Germinal center (tissue), 1 donor: ENCODE measurements at places on chromosomes 1 and 21.
A peak's percentile ranks its signal among the peaks of the same experiment; 100 is the strongest.

DNA sequence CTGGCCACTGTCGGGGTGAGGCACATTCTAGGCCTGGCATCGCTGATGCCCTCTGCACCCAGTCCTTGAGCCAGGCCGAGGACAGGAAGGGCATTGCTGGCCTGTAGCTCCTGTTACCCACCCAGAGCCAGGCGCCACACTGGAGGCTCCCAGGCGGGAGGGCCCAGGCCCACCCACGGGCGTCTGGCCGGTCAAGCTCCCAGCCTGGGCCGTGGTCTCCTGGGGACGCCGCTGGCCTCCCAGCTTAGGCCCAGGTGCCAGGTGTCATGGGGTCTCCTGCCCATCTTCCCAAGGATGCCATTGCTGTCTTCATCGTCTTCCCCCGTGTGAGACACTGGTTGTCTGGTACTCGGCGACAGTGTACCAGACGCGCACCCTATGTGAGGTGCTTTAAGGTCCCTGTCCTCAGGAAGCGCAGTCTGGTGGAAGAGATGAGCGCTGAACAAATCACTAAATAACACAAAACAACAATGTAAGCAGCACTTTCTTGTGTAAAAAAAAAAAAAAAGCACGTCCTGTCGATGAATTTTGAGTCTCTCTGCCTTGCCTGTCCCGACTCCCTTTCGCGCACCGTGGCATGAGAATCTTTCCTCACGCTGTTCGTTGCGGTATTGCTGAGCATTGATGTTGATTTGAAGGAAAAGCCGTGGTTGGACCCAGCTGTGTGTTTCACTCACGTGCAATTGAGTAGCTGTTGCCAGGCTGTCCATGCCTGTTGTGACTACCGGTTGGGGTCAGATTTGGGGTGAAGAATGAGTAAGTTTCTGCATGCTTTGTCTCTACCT lies 27.0 kb upstream of the TRAPPC10 start:
- DNase-seq = no peak

- peak; percentile 64 for DNase-seq
Observed at GRCh38 chr1:183915625-183916510, 110.9 kb downstream of the RGL1 start.

DNA sequence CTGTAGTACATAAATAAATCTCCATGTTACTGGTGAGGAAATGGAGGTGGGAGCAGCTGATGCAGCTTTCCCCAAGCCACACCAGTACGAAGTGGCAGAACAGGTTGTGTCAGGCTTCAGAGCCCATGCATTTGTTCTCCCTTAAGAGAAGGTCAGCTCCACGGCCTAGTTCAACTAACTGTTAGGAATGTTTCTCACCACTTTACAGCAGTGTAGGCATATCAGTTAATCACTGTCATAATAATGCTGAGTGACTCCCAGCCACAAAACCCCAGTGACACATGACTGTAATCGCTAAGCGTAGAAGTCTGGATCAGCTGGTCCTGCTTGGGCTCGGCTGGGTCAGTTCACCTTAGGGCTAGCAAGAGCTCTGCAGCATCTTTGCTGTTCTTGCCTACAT lies 90.4 kb downstream of the VPS26C start:
- DNase-seq = no peak

DNA sequence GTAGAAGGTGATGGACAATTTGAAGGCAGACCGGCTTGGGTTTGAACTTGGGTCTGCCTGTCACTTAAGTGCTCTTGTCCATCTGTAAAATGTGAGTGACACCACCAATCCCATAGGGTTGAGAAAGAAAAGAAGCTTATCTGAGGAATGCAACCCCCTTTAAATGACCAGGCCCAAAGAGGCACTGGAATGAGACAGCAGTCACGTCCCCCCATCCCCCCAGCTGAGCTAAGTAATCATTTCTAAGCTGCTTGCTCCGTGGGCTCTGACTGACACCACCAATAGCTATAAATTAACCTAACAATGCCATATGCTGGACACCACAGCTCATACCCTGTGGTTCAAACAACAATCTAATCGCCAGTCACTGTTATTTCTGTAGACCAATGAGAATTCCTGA lies 15.1 kb downstream of the LCA5L start:
- DNase-seq = no peak

- no peak for DNase-seq
Observed at GRCh38 chr1:68128157-68128556, 77.7 kb upstream of the DIRAS3 start.

GRCh38 chr21:46100020-46100419 lies 2.1 kb downstream of the COL6A2 start:
- DNase-seq = no peak

- DNase-seq = no peak
Observed at GRCh38 chr21:36874665-36875064, 91.8 kb downstream of the HLCS start.

DNA sequence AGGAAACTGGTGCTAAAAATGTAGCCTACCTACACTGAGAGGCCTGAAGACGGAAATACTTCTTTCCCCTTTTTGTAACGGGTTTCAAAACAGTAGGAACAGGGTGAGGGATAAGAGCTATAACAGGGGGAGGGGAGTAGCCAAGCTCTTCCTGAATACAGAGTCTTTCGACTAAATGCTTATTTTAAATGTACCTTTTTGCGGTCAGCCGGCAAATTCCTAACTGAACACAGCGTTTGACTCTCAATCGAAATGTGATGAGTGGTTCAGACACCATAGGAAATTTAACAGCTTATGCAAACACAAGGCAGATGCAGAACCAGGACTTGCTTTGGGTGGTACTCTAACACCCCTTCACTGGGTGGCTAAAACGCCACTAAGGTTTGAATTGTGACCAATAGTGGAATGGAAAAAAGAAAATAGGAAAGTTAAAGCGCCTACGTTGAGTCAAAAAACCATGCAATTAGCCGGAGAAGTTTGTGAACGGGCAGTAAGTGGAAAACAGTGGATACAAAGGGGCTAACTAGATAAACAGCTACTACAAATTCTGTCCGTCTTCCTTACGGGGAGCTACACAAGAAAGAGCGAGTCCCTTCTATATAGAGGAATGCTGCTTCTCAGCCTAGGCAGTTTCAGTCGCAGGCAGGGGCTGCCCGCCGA lies 1.7 kb downstream of the EGLN1 start:
- peak; percentile 28 for DNase-seq

- DNase-seq = no peak
Observed at GRCh38 chr1:57411262-57411661, 12.6 kb downstream of the DAB1 start.

DNA sequence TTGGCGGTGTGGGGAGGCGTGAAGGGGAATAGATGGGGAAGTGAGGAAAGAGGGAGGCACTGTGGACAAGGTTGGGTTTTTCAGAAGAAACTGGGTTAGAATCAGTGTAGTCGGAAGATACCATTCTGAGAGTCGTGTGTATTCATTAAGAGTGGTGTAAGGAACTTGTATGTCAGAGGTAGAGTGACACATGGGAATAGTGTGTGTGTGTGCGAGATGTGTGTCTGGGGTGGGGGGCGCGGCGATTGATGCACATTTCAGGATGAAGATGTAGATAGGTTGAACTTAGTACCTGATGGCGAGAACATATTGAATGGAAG lies 878 bp downstream of the SMG7 start:
- DNase-seq = no peak

- no peak for DNase-seq
Observed at GRCh38 chr1:168945870-168946269, 160.6 kb upstream of the ATP1B1 start.

DNA sequence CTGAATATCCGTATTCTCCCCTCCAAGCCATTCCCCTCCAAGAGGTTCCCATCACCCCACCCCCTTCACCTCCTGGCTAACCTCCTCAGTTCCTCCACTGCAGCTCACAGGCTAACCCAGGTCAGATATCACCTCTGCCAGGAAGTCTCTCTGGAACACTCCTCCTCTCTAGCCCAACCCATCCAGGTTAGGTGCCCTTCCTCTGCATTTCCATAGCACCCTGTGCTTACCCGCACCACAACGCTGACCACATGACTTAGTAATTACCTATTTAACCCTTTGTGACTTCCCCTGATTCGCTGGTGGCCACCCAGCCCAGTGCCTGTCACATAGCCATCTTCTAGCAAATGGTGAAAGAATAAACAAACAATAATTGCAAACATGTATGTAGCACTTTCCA lies 49.5 kb upstream of the IFFO2 start:
- no peak for DNase-seq

GRCh38 chr1:45325851-45326506 lies 716 bp upstream of the HPDL start:
- DNase-seq = no peak

GRCh38 chr1:21192284-21192683 lies 15.6 kb upstream of the EIF4G3 start:
- no peak for DNase-seq

DNA sequence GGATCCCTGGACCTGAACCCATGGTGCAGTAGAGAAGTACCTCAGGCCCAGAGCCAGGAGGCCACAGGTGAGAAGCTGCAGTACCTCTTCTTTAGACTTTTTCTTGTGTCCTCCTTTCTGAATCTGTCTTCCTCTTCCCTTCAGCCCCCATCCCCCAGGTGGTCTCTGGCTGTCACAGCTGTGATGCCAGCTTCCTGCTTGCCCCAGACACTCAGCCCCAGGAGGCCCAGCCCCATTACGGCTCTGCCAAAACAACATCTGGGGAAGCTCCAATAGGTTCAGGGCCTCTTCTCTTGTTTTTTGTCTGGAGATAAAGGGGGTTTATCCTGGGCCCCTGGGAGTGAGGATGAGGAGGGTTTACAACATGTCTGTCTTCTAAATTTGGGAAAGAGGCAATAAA lies 9.5 kb upstream of the BTG2 start:
- DNase-seq = no peak

DNA sequence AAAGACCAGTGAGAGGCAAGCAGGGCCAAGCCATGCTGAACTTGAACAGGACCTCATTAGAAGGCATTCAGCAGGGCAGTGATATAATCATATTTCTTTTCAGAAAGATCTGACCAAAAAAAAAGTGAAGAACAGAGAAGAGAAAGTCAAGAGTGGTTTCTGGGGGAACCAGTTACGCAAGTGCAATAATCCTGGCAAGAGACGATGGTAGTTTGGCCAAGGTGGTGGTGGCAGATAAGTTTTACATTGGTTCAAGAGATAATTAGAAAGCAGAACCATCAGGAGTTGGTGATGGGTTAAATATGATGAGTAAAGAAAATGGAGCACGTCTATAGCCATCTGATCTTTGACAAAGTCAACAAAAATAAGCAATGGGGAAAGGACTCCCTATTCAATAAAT lies 54.3 kb downstream of the ZSWIM5 start:
- no peak for DNase-seq
